GOT3 (cell line): ENCODE measurements at places on chromosomes 1 and 21.

DNA sequence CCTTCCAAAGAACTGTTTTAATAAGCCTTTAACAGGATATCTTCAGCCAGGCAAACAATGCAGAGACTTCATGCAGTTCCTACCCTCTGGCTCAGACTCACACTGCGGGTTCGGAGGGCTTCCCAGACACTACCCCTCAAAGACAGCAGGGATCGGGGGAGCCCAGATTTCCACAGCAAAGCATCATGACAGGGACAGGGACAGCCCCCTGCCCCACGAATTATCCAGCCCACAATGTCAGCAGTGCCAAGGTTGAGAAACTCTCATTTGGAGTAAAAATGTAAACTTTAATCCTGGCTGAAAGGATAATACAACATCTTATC, 20.1 kb downstream of the NPHP4 start:
- no peak for DNase-seq

DNA sequence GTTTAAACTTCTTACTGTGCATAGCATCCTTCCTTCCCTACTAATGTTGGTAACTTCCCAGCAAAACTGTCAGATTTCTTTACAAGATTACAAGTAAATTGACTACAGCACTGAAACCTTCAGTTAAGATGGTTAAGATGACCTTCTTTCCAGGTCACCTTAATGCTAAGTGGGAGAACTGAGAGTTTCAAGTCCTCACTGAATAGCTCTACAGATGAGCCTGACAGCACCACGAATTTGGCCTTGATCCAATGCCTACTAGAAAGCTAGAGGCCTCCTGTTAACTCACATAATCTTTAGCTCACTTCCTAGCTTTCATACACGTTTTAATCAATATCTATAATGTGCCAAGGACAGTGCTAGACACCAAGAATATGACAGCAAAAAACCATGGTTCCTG, 276.0 kb upstream of the PLD5 start:
- no peak for DNase-seq

DNA sequence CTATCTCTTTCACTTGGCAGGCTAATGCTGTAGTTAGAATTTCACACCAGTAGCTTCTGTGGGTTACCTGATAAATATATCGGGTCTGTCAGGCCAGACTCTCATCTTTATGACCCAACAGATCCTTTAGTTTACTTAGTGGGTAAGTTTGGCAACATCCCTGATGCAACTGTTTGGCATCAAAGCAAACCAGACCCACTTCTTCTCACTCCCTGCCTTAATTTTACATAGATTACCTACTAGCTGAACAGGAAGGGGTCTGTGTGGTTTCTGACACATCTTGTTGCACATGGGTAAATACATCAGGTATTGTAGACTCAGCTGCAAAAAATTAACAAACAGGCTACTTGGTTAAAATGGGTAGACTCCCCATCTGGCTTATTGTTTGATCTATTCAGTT, 3.2 kb upstream of the GUK1 start:
- no peak for DNase-seq

GRCh38 chr1:39082811-39083576, 56.8 kb downstream of the NDUFS5 start:
- DNase-seq: no peak

DNA sequence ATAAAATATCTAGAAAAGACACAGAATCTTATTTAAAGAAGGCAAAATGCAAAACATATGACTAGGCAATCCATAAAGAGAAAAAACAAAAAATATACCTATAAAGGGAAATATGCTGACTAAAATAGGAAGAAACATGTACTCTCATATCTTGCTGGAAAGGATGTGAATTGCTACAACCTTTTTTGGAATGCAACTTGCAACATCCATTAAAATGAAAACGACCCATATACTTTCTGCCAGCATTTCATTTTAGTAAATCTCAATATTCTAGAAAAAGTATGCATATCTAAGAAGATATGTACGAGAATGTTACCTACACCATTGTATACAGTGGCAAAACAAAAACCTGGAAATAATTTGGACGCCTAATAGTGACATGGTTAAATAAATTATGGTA, 56.6 kb downstream of the EDEM3 start:
- DNase-seq: no peak

DNA sequence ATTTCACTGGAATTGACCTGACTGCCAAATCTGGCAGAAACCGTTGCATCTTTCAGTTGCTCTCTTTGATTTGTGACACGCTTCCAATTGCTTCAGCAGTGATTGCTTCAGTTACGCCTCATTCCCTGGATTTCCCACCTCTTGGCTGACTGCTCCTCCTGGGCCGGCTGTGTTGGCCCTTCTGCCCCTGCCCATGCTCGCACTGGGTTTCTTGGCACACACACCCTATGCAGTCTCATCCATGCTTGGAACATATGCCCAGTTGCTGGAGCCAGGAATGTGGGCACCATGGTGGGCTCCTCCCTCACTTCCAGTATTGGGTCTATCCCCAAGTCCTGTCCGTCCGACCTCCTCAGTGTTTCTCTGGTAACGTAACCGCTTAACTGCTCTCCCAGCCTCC, 2.2 kb upstream of the ZBTB21 start:
- no peak for DNase-seq

- DNase-seq: no peak
Observed at GRCh38 chr21:44722731-44723130, 11.4 kb upstream of the TSPEAR start.

- DNase-seq: no peak
Observed at GRCh38 chr1:32884726-32885125, 1.6 kb upstream of the HPCA start.

- DNase-seq: no peak
Observed at GRCh38 chr1:67097305-67097704, 37.5 kb downstream of the C1orf141 start.

GRCh38 chr1:34406833-34407539, 230.3 kb downstream of the C1orf94 start:
- DNase-seq: no peak

GRCh38 chr1:62955666-62956065, 171.7 kb downstream of the ATG4C start:
- no peak for DNase-seq

DNA sequence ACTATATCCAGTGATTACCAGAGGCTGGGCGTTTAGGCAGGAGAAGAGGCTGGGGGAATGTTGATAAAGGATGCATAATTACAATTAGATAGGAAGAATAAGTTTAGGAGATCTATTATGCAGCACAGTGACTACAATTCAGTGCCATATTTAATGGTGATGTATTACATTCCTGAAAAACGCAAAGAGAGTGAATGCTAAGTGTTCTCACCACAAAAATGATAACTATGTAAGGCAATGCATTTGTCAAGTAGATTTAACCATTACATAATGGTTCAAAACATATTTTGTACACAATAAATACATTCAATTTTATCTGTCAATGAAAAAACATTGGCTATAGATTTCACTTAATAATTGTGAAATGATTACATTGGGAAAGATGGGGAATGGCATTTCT, 548.9 kb downstream of the NUF2 start:
- DNase-seq: no peak

DNA sequence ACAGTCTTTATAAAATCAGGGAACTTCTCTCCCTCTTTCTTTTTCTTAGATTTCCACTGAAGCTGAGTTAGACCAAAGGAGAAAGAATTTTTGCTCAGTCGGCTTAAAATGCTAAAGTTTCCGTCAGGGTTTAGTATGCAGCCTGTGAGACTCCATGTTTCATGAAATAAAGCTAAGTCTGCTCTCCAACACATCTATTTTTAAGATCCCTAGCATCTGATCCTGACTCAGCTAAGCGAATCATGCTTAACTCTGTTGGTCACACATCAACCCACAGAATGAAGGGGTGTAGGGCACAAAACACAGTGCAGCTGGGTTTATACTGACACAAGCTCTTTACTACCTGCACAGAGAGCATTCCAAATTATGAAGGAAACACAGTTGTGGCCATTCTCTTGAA, 102.4 kb upstream of the ZNF281 start:
- DNase-seq: no peak

DNA sequence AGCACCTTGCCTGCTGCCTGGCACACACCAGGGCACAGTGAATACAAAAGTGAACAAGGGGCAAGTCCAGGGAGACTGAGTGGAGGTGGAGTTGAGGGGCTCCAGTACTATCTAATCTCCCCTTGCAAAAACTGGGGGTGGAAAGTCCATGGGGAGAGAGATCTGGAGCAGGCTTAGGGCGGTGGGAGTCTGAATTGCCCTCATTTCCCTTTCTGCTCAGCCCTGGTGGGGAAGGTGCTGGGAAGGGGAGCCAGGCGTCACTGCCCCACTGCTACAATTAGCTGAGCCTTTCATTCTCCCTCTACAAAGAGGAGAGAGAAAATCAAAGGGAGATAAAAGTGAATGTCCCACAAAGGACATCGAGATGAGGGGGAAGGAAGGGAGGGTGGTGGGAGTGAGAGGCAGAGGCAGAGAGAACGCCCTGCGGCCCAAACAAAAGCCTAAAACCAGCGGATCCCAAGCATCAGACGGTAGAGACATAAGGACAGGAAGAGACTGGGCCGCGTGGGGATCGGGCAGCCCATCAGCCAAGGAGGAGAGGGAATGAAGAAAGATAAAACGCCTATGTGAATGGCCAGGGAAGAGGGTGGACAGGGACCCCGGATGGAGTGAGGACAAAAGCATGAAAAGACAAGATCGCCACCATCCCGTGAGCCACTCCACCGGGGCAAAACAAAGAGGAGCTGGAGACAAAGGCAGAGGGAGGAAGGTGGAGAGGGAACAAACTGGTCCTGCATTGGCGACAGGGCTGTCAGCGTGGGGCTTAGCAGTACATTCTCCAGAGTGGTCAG, 46.8 kb upstream of the SOX13 start:
- no peak for DNase-seq

DNA sequence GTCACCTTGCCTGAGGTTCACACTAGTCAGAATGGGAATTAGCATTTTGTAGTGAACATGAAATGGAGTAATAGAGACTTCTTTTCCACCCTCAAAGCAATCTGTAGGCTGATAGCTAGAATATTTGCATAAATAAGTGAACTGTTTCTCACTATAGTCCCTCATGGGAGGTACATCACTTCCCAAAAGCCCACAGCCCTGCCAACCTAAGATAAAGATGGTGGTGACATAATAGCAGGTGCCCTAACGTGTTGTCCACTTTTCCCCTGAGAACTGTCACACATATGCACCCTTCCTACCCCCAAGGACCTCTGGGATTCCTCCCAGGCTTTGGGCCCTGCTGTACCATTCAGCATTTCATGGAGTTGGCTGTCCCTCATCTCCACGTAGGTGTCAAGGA, 4.4 kb downstream of the TMEM35B start:
- DNase-seq: no peak

DNA sequence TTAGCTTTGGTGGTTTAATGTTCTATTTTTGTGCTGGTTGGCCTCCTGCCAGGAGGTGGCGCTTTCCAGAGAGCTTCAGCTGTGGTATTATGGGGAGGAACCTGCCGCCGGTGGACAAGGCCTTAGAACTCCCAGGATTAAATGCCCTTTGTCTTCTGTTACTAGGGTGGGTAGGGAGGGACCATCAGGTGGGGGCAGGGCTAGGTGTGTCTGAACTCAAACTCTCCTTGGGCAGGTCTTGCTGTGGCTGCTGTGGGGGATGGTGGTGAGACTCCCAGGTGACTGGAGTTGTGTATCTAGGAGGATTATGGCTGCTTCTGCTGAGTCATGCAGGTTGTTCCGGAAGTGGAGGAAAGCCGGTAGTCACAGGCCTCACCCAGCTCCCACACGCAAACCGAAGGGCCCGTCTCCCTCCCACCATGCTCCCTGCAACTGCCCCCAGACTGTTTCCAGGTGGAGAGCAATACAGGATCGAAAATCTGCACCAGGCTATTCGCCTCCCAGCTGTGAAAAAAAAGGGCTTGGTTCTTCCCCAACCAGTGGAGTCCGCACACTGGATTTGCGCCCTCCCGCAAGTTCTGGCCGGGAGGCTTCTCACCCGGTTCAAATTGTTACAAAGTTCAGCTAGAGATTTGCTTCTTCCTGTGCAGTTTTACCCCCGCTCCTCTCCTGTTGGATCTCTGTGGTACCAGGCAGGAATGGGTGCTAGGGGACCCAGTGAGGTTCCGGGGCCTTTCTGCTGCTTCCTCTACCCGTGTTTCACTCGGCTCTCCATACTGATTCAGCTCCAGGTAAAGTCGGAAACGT, 220.5 kb downstream of the CENPF start:
- no peak for DNase-seq

DNA sequence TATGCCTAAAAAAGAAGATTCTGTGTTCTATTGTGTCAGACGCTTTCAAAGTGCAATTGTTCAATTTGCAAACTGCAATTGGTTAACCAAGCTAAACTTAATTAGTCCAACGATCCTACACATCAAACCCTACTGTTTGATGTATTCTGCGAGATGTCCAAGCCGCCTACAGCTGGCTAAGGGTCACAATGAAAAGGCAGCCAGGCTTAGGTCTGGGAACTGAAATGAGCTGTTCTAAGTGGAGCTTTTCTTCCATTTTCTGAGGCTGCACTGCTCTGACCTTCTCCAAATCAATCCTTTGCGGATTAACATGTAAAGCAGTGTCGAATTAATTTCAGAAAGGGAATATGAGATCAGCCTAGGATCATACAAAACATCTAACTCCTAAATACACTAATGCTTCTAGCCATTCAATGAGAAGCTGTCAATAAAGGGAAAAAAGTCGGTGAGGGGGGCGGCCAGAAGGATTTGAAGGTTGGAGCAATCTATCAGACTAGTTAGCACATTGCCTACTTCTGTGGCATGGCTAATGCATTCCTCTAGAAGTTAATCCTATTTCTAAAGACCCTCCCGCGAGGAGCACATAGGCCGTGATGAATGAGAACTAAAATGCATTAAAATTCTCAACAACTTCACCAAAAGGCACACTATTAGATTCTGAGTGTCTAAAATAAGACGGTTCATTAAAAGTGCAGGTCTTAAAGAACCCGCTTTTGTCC, 119.0 kb downstream of the SIM2 start:
- no peak for DNase-seq

- DNase-seq: no peak
Observed at GRCh38 chr1:107407011-107407410, 266.2 kb downstream of the NTNG1 start.

GRCh38 chr1:23667411-23667810, 24.2 kb upstream of the RPL11 start:
- no peak for DNase-seq

- DNase-seq: no peak
Observed at GRCh38 chr1:174769961-174770549, 229.7 kb upstream of the CACYBP start.

DNA sequence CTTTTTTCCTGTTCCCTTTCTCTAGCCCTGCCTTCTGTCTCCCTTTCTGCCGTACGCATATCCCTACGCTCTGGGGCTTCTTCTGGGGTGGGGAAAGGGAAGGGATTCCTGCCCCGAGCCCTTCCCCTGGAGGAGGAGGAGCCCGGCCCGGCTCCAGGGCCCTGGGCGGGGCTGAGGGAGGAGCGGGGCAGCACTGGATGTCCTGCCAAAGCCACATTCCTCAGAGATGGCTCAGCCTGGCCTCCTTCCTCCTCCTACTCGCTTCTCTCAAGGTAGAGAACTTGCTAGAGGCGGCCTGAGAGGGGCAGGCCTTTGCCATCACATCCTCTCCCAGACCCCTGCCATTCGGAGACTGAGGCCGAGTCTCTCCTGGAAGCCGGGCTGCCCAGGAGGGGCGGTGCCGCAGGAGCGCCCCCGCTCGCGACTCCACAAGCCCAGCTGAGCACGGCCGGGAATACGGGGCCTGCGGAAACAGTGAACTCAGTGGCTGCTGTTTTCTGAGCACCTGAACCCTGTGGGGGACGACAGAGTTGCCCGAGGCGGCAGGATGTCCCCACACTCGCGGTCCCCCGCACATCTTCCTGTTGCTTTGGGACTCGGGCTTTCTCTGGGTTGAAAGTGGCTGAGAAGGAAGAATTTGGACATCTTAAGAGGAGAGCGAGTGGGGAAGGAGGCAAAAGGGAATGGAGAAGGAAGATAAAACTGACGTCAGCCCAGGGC, 12.2 kb downstream of the ADAMTSL4 start:
- peak; percentile 84 for DNase-seq
